Activated CD4-positive, alpha-beta T cell treated with anti-CD3 and anti-CD28 coated beads, Interleukin-2, amount 10 ng/mL, durations not matched to agents 7 days and 5 days (primary cell): ENCODE measurements at places on chromosomes 6 and 20.
A peak's percentile ranks its signal among the peaks of the same experiment; 100 is the strongest.

DNA sequence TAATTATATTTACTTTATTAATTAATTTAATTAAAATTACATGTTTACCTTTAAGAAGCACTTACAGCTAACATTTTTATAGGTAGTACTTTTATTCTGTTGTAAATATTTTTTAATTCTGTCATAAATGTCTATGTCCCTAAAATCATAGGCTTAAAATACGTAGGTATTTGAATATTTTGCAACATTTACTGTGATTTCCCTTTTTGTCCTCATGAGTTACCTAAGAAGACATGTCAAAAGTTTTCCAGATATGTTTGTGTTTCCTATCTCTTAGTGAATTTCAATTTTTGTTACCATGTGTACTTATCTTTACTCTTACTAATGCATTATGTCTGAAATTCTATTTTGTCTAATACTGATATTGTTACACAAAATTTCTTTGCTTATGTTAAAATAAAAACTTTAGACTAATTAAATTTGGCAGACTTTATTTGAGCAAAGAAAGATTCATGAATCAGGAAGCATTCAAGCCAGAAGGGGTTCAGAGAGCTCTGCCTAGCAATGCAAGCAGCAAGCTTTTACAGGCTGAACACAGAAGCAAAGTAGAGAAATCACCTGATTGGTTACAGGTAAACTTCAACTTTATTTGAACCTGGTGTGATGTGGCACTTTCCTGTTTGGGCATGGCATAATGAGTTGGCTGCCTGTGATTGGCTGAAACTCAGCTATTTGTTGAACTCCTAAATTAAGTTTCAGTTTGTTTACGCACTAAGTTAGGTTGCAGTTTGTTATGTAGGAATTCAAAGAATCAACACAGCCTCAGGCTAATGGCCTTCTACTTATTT, 123.2 kb upstream of the TMEM170B start:
- peak; percentile 48 for DNase-seq

DNA sequence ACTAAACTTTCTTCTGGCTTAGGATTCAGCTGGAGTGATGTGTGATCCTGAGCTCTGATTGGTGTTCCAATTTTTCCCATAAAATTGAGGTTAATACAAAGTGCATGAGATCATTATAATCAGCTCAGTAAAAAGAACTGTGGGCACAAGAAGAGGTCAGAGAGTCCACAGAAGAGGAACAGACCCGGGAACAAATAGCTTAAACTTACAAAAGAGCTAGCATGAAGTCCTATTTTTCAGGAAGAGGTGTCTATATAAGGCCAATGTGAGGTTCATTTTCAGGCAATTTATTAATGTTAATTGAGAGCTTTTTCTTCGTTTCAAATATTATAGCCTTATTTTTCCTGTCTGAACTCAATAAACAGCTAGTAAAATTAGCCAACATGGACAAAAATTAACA, 26.9 kb upstream of the STX11 start:
- DNase-seq: no peak

GRCh38 chr6:40479706-40480105, 107.5 kb downstream of the LRFN2 start:
- DNase-seq: no peak

DNA sequence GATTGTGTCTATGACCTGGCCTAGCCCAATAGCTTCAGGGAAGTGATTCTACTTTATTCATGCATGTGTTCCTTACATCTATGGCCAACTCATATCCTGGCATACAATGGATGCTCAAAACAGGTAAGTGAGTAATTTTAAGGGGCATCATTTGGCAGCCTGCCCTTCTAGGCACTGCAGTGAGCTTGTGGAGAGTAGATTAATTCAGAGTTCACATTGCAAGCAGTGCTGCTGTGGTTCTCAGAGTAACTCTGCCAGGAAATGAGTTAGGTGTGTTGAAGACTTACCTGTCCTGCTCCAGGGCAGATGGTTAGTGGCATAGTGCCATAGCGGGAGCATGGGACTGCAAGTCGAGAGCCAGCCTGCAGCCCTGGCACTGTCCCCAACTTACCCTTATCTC, 158.0 kb downstream of the SCP2D1 start:
- no peak for DNase-seq

DNA sequence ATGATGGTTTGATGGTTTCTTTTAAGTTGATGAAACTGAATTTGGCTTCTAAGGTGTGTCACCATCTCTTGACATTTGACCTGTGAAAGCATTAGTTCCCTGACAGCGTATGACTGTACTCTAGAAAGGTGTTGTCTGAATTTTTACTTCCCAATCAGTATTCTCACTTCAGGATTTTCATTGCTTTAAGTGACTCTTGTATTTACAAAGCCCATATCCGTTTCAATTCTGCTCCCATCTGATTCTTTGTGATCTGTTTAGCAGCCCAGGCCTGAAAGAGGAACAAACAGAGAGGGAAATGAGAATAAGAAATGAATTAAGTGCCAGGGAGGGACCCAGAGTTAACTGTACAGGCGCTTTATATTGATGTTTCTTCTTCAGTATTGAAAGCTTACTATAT, 73.7 kb downstream of the FARS2 start:
- DNase-seq: no peak

- no peak for DNase-seq
These were observed 233.6 kb upstream of the BMP2 start for GRCh38 chr20:6533761-6534479.

GRCh38 chr20:16459019-16459700, 114.1 kb downstream of the KIF16B start:
- DNase-seq: no peak

DNA sequence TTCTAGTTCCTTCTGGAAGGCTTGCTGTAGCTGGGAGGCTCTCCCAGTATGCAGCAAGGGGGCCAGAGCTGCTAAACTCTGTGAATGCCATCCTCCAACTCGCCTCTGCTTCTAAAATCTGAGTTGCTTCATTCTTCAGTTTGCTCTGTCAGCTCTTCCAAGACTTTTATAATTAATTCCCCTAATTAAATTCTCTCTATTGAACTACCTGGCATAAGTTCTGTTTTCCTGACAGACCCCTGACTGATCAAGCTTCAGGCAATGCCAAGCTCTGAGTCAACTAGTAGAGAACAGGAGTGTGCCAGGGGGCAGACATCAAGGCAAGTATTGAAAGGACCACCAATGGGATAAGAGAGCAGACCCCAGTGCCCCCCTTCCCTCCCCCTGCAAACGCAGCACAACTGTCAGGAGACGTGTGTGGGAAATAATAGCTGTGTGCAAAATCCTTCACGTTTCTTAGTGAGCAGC, 109.3 kb upstream of the TAB2 start:
- DNase-seq: no peak

DNA sequence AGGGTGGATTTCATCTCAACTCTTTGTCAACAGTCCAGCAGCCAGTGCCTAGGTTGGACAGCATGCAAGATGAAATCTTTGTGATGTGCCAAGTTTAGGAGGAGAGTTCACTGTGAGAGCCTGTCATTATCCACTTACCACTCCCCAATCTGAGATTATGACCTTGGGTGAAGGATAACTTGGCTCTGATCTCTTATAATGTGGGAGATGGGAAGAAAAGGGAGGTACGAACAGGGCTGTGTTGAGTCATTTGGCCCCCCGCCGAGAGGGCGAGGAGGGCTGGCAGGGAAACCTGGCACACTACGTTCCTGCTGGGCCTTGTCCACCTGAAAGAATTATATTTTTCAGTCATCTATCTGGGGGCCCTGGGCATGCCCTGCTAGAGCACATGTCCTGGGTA, 35.8 kb downstream of the LAMA4 start:
- DNase-seq: no peak

DNA sequence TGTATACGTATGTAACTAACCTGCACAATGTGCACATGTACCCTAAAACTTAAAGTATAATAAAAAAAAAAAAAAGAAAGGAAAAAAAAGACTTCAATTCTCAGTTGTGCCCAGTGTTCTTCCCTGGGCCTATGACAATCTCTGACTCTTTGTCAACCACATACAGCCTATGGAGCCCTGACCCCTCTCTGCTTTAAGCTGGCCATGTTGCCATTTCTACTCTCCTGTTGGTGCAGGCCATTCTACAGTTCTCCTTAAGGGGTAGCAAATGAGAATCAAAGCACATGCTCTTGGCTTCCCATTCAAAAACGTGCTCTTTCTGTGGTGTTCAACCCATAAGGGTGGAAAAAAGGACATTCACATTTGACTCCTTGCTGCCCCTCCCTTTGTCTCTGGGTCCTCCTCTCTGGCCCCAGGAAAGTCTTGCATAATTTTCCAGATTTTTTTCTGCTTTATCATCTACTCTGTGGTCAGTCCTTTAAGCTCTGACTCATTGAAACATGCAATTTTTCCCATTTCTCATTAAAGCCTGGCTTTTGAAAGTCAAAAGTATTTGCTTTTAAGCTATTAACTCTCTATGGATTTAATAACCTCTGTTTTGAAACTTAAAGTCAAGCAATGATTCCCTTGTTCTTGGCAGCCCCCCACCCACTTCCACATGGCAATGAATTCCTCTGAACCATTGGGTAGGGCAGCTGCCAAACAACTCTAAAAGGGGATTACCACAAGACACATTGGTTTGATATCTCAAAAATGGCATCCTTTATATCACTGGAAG, 208.6 kb upstream of the MCHR2 start:
- no peak for DNase-seq

GRCh38 chr20:1801929-1802306, 93.3 kb upstream of the SIRPA start:
- DNase-seq: no peak

GRCh38 chr6:129859524-129859923, 1.6 kb downstream of the TMEM244 start:
- DNase-seq: no peak

- DNase-seq: no peak
These were observed 129.3 kb downstream of the PFDN4 start for GRCh38 chr20:54337144-54337543.

- DNase-seq: no peak
These were observed 2.0 kb upstream of the TP53RK start for GRCh38 chr20:46691196-46691595.

DNA sequence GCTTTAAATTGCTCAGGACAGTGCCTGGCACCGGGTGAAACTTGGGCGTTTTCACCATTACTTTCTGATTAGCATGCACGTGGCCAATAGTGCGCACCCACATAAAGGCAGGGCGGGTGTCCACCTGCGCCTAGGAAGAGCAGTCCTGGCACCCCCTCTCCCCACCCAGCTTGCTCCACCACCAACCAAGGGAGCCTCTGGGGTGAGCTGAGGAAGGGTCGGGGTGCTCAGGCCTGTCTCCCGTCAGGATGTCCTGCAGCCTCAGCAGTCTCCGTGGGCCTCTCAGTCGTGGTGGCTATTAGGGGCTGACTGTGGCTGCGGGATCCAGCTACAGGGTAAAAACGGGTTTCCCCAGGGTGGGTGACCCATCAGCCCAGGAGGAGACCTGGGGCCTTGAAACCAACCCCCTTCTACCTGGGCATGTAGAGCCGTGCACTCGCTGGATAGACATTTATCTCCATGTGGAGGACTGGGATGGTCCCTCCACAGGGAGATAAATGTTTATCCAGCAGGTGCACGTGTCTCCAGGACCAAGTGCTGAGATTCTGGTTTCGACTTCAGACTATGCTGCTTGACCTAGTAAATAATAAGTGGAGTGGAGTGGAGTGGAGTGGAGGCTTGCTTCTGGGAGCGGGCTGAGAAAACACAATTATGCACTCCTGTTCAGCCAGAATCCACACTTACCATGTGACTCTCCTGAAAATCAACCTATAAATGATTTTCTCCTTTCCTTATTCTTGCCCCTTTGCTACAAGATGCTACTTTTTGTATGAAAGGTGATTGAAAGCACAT, 91.1 kb downstream of the ZDHHC14 start:
- no peak for DNase-seq
